ENCODE measurements at places on chromosomes 2 and 18. TPM values are rescaled to one million over a fixed set of nuclear protein-coding genes. Genes with fewer than 3 reads are reported as not detected.

The ANO7 gene
- total RNA-seq = 1.1 TPM

The TUBA4B gene
- total RNA-seq = not detected

The CYP27A1 gene
- 8.6 TPM for total RNA-seq

The SLC23A3 gene
- 1.3 TPM for total RNA-seq

The ASB18 gene
- under 0.01 TPM for total RNA-seq

The SP140 gene
- total RNA-seq = 0.09 TPM

The CKAP2L gene
- total RNA-seq = 2.4 TPM

The MFSD2B gene
- total RNA-seq = under 0.01 TPM

The NOP58 gene
- 61.6 TPM for total RNA-seq

The SEPTIN10 gene
- total RNA-seq = 179 TPM

- DNase-seq = peak; percentile 85
Measured at GRCh38 chr2:24816884-24817283, 23.7 kb downstream of the CENPO start.

DNA sequence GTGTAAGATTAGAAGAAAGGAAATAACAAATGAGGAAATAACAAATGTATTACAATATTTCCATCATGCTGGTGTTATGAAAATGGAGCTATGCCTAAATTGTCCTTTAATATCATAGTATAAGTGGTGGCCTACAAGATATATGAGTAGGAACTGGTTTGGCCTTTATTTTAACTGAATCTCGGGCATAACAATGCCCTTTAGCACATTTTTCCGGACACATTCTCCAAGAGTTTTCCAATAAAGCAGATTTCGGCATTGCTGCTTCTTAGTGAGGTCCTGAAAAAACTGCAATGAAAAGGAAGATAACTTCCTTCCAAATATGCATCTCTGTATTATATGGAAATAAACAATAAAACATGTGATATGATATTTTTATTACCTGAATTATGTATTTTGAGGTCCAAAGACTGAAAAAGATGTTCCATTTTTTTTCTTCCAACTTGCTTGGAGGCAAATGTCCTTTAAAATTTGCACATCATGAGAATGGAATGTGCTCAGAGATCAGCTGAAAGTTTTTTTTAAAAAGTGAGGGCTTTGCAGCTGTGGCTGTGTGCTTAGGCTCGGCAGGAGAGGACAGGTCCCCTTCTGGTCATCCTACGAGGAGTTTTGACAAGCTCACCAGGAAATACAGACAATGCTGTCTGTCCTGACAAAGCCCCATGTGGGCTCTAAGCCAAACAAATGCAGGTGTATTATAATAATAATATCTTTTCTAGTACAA is 132.3 kb upstream of the RND3 start:
- DNase-seq = peak; percentile 56

- DNase-seq = no peak
Measured at GRCh38 chr2:46194856-46195255, 102.4 kb upstream of the EPAS1 start.

- no peak for DNase-seq
Measured at GRCh38 chr2:165078913-165079312, 123.6 kb upstream of the SLC38A11 start.

DNA sequence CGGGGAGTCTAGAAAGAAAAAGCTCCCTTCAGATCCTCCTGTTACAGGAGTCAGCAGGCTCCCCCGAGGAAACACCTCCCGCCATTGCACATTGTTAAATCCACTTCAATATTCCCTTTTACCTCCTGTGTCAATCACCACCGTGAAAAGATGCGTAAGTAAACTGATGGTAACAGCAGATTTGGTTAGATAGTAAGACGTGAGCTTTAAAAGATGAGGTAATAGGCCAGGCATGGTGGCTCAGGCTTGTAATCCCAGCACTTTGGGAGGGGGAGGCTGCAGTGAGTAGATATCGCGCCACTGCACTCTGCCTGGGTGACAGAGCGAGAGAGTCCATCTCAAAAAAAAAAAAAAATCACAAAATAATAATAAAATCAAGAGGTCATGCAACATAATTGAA is 15.2 kb upstream of the NCL start:
- DNase-seq = no peak

GRCh38 chr2:176080540-176081375 is 3.0 kb downstream of the EVX2 start:
- no peak for DNase-seq

DNA sequence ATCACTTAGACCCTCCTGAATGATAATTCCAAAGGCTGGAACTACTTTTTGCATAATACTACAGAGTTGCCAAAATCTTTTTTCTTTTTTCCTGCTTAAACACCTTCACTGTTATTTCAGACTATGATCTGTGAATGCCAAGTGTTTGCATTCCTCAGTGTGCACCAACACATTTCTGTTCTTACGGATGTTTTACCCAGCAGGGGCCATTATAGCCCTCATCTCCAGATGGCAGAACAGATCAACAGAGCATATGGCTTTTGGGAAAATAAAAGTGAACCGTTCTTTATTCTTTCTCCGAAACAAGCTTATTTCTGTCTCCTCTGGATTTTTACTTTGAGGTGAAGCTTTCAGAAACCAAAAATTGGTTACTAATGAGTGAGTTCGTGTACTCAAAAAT is 1226.6 kb upstream of the FAM98A start:
- no peak for DNase-seq

DNA sequence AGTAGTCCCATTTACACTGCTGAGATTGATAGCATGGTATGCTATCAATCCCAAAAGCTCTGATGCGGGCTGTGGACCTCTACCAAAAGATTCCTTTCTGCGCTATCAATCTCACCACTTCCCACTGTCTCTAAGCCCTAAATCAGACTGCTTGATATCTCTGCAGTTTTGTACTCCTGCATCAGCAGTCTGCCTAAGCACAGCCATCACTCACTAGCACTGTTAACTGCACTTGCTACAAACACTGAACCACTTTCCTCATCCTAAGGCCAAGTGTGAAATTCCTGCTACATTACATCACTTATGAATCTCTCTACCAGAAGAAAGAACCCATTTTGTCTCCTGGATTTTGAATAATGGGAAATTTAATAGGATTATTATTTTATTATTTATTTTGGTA is 237.0 kb downstream of the HNMT start:
- DNase-seq = no peak

- no peak for DNase-seq
Measured at GRCh38 chr2:196289000-196289399, 117.6 kb upstream of the STK17B start.

DNA sequence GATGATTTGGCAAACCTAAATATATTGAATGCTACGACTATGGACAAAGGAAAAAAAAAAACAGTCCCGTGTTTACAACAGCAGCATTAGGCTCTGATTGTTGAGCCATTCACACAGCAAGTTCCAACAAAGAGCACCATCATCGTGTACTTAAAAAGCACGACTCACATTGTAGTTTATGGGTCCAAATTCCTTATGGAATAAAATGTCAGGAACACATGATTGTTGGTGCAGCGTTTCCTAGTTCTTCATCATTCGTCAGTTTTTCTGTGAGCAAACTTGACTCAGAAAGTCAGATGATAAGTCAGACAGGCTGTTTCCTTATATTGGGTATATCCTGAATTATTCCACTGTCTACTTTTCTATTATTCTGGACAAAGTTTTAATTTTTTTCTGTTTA is 10.0 kb upstream of the KIDINS220 start:
- DNase-seq = no peak

DNA sequence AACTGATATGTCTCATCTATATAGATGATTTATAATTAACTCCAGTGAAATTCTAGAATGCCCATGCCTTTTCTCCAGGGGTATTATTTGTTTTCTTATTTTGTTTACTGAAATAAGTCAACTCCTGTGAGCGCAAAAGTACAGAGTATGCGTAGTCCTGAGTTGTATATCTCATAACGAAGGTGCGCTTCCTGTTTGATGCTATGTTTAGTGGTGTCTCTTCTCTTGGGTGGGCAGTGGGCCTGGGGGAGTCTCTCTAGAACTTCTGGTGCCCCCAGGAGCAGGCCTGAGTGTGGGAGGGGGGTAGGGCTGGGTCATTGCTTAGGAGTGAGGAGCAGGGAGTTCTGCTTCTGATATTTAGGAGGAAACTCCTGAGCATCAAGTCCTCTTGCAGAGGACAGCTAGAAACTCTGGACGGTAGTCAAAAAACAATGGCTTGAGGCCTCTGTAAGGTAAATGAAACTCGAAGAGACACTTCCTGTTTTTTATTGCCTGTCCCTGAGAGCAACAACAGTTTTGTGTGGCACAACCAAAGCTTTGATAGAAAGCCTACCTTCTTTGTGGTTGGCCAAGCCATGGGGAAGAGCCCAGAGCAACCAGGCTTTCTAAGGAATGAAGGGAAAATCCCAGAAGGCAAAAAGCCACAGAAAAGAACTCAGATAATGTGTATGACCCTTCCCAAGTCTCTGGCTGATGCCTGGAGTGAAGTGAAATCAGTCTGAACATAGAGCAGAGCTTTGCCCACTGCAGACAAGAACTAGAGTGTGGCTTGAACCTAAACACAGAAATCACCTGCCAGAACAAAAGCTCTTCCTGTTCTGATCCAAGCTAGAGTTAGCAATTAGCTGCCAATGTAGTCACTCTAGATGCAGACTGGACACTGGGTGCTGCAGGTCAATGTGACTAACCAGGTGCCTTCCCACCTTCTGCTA is 8.5 kb upstream of the SP140L start:
- no peak for DNase-seq

- DNase-seq = no peak
Measured at GRCh38 chr2:5022061-5022460, 670.1 kb upstream of the SOX11 start.

GRCh38 chr18:13449651-13450050 is 231.1 kb downstream of the LDLRAD4 start:
- DNase-seq = no peak

DNA sequence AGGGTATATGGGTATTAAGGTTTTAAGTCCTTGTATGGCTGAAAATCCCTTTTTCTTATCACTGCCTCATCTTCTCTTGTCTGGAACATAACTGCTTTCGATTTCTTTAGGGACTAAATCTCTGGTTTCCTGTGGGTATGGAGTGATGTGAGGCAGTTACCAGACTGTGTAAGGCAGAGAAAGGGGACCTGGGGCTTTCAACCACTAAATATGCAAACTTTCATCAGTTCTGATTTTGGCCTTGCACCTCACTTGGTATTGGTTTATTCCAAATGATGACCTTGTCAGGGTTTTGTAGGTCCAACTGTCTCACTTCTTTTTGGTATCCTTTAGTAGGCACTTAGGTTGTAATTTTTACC is 9.3 kb downstream of the MAP4K4 start:
- DNase-seq = no peak

DNA sequence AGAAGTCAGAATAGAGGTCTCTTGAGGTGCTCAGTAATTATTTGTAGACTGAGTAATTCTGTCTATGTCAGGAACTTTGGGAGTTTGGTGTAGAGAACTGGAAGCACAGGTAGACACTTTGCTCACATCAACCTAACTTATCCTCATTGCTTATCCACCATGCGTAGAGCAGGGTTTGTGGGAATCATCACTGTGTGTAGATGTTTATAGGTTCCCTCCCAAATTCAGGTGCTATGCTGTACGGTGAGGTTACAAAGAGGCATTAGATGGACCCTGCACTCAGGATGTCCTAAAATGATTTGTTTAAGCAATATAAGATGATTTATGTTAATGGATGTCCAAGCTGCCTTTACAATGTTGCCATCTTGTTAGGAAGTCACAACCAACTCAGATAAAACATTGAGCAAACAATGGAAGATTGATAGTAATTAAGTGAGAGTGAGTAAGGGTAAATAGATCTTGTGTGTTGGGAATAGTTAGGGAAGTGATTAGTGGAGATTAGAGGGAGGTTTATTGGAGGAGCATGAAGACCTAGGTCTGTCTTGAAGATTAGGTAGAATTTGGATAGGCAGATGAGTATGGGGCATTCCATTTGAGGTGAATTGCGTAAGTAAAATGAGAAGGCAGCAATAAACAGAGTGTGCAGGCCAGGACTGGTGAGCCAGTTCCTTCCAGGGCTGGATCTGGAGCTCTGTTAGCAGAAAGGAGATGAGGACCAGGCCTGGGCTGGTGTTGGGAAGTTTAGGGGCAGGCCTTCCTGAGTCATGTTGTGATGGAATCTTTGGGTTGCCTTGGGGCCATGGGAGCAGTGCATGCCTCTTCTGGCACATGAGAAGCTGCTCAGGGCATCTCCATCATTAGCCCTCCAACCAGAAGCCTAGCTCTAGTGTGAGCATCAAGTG is 12.1 kb downstream of the EPAS1 start:
- no peak for DNase-seq

DNA sequence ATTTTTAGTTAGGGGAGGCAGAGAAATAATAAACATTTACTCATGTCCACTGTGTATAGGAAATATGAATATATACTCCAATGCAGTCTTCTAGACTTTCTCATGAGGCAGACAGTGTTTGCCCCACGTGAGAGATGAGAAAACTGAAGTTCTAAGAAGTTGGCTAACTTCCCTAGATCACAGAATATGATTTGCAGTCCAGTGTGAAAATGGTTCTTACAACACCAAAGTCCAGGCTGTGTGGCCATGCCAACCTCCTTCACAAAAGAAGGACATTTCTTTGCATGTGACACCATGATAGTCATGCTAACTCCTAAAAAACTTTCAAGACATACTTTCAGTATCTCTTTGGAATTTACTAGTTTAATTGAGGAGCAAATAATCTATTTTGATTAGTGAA is 143.7 kb downstream of the IRS1 start:
- no peak for DNase-seq

DNA sequence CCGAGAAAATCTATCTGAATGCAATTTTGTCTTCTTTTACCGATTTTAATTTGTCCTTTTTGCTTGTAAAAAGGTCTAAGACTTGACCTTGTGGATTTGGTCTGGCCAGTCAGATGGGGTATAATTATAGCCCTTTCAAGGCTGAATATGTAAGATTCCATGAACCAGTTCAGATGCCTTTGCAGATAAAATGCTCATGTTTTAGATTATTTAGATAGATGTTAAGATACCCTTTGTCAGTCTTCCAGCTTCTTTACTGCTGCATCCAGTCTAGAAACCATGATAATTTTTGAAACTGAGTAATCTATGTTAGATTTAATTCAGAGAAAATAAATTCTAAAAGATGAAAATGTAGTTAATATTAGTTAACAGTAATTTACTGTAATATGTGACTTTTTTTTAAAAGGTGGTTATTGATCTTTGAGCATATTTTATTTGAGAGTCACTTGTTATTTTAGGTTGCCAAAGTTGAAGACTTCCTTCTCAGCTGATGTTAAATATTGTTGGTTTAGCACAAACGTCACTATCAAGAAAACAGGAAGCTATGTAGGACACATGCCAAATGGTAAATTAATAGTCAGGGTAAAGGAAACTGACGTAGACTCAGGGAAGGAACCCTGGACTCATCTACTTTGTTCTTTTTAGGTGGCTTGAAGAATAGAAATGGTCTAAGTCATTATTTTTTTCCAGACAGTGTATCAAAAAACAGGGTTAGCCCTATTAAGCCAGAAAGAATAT is 29.8 kb downstream of the BABAM2 start:
- DNase-seq = peak; percentile 96
